Right lung (tissue), 10 donors: ENCODE measurements at places on chromosomes 11 and 22.

DNA sequence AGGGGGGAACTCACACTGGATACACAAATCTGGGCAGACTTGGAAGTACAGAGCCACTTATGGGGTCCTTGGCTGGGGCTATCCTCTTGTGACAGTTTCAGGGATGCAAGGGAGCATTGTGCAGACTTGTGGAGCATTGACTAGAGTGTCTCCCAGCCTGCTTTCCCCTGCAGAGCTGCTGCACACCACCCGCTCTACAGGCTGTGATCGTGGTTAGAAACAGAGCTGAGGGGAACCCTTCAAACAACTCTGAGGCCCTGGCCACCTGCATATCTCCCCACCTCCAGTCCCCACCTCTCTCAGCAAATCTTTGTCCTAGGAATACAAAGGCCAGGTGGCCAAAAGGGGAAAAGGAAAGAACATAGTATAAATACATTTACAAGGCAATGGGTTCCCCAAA lies 64.7 kb downstream of the NRXN2 start:
- no peak for DNase-seq

GRCh38 chr11:96263238-96263763 lies 79.7 kb downstream of the MAML2 start:
- DNase-seq = peak; percentile 45

GRCh38 chr11:119236891-119237290 lies 30.8 kb downstream of the CBL start:
- DNase-seq = no peak

- DNase-seq = no peak
Measured at GRCh38 chr11:2878782-2879181, 6.8 kb downstream of the CDKN1C start.

- DNase-seq = no peak
Measured at GRCh38 chr11:98136357-98136756, 884.4 kb upstream of the CNTN5 start.
